ENCODE measurements at places on chromosomes 4 and X. TPM values are rescaled to one million over a fixed set of nuclear protein-coding genes. Genes with fewer than 3 reads are reported as not detected.

DNA sequence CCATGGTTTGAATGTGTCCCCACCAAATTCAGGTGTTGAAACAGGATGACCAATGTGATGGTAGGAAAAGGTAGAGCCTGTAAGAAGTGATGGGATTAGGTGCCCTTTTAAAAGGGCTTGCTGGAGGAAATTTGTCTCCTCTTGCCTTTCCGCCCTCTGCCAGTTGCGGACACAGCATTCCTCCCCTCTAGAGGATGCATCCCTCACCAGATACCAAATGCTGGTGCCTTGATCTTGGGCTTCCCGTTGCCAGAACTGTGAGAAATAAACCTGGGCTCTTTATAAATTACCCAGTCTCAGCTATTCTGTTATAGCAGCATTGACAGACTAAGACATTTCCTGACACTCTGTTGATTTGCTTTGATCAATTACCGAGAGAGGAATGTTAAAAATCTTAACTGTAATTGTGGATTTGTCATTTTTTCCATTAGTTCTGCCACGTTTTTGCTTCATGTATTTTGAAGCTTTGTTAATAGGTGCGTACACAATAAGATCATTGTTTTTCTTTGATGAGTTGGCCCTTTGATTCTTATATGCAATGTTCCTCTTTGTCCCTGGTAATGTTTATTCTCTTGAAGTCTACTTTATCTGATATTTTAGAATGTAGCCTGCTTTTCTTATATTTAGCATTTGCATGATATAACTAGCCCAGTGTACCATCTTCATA lies 13.3 kb downstream of the NFKB1 start:
- no peak for DNase-seq

DNA sequence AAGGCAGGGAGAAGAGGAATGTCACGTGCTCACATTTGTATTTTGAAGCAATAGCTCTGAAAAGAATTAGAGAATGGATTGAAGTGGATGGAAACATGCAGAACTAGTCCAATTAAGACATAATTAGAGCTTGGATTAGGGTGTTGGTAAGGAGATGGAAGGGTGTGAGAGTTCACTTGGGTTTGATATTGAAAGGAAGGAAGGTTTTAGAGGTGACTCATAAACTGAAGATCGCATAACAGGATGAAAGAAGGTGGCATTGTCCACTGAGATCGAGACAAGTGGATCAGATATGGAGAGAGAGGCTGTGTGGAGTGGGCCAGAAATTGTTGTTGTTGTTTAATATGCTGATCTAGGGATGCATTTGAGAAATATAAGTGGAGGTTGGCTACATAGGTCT lies 244.0 kb upstream of the SMIM31 start:
- no peak for DNase-seq

GRCh38 chr4:24975510-24975909 lies 55.2 kb downstream of the LGI2 start:
- no peak for DNase-seq

- no peak for DNase-seq
Observed at GRCh38 chrX:2474280-2474962, 26.4 kb downstream of the DHRSX start.

GRCh38 chr4:93960450-93960849 lies 131.9 kb downstream of the ATOH1 start:
- DNase-seq = no peak

- DNase-seq = no peak
Observed at GRCh38 chr4:176784816-176785215, 7.9 kb downstream of the VEGFC start.

DNA sequence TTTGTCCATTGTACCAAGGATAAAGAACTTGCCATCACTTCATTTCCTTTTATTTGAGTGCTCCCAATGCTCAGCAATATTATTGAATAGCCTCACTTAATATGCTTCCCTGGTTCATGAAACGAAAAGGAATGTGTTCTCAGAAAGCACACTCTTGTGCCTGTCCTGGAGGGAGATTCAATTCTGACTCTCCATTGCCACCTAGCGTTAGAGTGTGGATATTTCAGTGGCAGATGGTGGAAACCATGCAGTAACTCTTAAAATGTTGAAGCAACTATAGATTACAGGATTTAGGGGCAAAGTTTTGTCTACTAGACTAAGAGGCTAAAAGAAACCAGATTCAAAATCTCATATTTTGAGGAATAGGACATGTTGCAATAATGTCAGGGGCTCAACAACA lies 36.0 kb downstream of the GAB3 start:
- no peak for DNase-seq

DNA sequence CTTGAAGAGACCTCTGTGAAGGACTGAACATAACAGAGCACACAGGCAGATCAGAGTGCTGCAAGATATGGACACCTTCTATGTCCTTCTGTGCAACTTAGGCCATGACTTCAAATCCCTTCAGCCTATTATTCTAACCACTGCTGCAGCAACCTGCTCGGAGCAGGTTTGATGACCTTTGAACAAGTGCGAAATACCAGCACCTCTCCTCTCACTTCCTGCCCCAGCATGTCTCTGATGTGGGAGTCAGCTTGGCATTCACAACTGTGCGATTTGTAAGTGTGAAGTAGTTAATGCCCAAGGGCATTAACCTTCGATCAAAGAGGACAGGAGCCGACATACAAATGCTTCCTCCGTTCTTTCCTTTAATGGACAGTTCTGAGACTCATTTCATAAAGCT lies 1.6 kb upstream of the EXOC1 start:
- no peak for DNase-seq

GRCh38 chr4:16384576-16384975 lies 158.3 kb upstream of the TAPT1 start:
- DNase-seq = peak; percentile 51

DNA sequence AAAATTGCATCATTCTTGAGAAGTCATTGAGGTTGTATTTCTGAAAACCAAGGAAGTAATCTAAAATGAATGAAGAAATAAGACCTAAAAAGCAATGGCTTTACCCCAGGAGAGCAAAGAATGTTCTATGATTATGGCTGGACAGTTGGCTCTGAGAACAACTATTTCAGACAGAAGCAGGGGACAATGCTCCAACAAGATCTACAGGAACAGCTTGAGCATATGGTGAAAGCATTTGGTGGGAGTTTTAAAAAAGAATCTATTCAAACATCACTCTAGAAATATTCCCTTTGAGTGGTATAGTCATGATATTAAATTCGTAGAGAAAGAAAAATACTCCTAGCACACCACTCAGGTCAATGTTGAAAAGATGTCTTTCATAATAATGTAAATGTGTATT lies 26.7 kb downstream of the DYNLT3 start:
- no peak for DNase-seq

DNA sequence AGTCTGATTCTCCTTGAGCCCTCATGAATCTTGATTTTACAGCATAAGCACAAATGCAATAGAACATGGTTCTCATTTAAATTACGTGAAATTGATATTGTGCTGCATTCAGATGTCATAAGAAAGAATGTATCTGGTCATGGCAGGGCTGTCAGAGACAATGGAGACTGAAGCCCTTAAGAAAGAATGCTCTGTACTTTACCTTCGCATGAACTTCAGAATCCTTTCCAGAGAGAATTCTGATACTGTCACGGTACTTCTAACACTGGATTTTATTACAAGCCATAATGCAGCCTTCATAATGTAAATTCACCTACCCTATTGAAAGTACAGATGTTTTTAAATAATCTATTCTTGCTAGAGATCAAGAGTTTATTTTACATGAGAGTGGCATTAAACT lies 677.9 kb upstream of the ADGRL3 start:
- DNase-seq = no peak

- no peak for DNase-seq
Observed at GRCh38 chrX:107704587-107704986, 71.0 kb downstream of the TSC22D3 start.

- no peak for DNase-seq
Observed at GRCh38 chrX:139106069-139106468, 394.6 kb upstream of the FGF13 start.

GRCh38 chrX:44157858-44158257 lies 184.7 kb upstream of the NDP start:
- no peak for DNase-seq

DNA sequence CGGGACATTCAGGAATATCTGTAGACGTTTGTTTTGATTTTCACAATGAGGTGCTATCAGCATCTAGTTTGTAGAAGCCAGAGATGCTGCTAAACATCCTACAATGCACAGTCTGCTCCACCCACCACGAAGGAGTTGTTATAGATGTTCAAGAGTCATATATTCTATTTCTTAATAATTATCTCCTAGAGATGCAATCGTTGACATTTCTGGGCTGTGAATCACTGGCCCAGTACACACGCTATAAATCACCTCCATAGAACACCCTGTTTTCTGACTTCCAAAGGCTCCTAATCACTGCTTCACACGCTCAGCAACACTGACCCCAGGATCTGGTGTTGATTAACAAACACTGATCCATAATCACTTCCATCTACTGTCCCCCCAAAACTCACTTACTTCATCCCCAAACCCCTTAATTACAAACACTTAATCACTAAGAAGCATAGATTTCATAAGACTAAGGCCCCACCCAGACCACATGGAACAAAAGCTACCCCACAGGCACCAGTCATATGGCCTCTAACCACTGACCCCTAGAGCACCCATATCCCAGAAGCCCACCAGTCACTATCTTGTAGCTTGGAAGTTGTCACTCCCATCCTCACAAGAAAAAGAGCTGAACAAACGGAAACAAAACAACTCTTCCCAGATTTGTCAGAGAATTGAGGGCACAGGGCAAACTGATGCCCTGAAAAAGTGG lies 31.7 kb upstream of the ZNF41 start:
- DNase-seq = no peak

DNA sequence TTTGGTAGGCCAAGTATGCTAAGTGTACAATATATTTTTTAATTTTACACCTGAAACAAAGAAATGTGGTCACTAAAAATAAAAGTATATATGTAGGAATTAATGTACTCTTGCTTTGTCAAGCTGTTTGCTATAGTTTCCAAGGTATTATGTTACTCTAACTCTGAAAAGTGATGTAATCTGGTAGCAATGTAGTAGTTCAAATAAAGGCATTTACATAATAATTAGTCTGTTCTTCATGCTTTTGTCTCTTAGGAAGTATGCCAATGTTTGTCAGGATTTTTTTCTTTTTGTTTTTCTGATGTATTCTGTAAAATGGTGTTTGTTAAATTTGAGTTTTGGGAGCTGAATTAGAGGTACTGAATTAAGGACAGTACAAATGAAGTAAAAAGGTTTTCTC lies 89.5 kb downstream of the PLS3 start:
- DNase-seq = no peak

DNA sequence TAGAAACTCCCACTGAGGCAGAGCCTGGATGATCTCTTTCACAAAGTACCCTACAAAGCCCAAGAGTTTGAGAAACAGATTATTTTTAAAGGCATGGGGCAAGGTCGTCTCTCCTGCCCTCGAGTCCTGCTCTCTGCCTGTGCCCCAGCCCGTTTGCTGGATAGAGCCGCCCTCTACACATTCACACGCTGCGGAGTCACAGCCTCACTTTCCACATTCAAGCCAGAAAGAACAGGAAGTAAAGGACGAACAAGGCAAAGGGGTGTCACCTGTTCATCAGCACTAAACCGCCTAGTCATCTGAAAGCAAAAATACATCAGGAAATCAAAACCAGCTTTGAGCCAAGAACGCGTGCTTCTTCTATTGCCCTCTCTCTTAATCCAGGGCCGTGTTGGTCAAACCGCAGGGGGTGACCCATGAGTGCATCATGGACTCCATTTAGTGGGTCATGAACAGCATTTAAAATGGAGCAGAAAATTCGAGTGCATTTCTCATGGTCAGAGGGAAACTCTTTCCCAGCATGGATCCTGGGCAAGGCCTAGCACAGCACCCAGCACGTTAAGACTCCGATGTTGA lies 83.4 kb downstream of the PHKA2 start:
- DNase-seq = no peak

- peak; percentile 5 for DNase-seq
Observed at GRCh38 chrX:18490806-18491555, 65.6 kb downstream of the CDKL5 start.

DNA sequence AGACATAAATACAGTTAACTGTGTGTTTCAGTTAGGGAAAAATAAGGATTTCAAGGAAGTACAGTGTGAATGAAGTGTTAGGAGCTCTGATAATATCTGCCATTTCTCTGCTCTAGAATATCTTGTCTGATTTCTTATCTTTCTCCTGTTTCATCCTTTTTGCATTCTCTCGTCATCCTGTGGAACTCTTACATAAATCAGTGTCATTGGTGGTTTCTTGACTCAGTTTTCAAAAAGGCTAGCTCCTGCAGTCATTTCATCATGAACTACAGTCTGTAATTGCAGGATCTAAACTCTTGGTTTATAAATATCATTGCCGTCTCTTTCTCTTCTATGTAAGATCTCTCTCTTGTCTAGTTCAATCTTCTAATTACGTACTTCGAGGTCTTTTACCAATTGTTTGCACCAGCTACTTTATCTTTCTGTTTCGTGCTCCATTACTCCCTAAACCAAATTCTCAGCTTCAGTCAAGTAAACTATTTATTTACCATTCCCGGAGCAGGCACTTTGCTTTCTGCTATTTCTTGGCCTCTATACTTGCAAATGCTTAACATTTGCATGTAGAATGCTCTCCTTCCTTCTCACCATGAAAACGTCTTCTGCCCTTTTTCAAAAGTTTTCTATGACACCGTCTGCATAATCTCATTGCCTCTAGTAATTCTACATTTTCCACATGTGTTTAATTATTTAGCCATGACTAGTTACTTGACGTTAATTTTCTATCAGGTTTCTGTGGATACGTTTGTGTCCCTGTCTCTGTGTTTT lies 294.0 kb downstream of the TENM3 start:
- no peak for DNase-seq

- no peak for DNase-seq
Observed at GRCh38 chr4:55169352-55169961, 44.1 kb upstream of the KDR start.

- no peak for DNase-seq
Observed at GRCh38 chr4:155966171-155966570, 12.5 kb upstream of the CTSO start.

DNA sequence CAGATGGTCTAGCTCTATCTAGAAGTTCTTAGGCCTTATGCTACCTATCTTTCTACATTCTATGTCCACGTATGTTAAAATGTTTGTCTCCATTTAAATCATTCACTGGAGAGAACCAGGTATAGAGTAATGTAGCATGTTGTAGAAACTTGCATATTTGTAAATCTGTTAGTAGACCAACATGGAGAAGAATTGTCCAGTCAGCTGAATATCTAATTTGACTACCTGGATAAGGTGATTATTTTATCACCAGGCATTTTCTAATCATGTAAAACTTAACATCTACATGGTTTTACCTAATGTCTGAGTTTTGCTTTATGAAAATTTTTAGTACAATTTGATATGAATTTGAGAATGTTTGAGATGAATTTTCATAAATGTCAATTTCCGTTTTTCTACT lies 19.5 kb downstream of the REST start:
- no peak for DNase-seq

- DNase-seq = peak; percentile 56
Observed at GRCh38 chr4:56505269-56506130, at the start of gene ARL9. Gene ARL9, plus strand, starts transcription at chr4:56505791. Its CDS starts 72 bp downstream, at chr4:56505863.

FAM184B gene
- polyA plus RNA-seq = 0.50 TPM

SOX3 gene
- polyA plus RNA-seq = 0.06 TPM

LINC00632 gene
- polyA plus RNA-seq = 7.0 TPM

NLGN3 gene
- 4.3 TPM for polyA plus RNA-seq

PLXNA3 gene
- polyA plus RNA-seq = 53.2 TPM

HSFX4 gene
- polyA plus RNA-seq = 0.22 TPM

FNIP2 gene
- 43.6 TPM for polyA plus RNA-seq

CENPVL2 gene
- 0.20 TPM for polyA plus RNA-seq

SLC38A5 gene
- polyA plus RNA-seq = 5.4 TPM

NRK gene
- 13.9 TPM for polyA plus RNA-seq

MAGEA12 gene
- not detected for polyA plus RNA-seq
